ENCODE measurements at places on chromosomes 4 and X.

- DNase-seq, result no peak
Observed at GRCh38 chr4:52657618-52658501, 1.2 kb downstream of the USP46 start.

DNA sequence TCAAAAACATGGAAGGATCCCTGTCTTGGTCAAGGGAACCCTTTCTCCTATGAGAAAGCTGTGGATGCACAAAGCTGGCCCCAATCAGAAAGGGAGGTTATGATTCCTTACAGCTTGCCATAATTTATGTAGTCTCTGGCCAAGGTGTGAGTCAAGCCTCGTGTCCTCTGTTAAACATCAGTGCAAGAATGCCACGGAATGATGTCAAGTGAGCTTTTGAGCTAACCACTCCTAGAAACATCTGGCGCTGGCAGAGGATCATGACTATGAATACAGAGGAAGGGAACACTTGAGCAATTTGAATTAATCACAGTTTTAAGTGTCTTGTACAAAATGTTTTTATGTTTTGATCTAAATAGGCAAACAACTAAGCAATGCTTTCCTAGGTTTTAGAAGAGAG is 51.5 kb upstream of the RAP2C start:
- no peak for DNase-seq

- DNase-seq, result no peak
Observed at GRCh38 chr4:74632634-74633033, 161.7 kb downstream of the BTC start.

DNA sequence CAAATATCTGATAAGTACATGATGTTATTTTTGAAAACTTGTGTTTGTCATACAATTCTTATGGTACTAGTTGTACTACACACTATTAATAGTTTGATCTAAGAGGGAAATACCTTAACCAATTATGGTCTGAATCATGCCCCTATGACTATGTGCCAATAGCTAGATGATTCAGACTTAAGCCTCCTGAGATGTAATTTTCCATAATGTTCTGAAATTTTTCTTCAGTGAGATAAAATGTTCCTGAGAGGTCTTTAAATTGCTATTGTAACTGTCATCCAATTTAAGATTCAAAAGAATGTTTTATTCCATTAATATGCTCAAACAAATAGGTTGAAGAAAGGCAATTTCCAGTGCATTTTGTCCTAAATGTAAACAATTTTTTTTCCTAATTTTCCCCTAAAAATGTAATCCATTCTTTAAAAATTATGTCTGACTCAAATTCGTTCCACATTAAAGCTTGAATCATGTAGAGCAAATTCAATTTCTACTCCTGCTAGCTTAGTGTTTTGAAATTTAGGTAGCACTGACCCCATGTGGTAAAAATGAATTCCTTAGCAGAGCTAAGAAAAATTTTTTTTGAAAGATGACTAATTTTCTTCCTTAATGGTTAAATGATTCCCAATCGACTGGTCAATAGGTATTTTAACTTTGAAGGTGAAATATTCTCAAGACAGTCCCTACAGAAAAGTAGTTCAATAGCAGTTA is 49.1 kb downstream of the APOOL start:
- no peak for DNase-seq

DNA sequence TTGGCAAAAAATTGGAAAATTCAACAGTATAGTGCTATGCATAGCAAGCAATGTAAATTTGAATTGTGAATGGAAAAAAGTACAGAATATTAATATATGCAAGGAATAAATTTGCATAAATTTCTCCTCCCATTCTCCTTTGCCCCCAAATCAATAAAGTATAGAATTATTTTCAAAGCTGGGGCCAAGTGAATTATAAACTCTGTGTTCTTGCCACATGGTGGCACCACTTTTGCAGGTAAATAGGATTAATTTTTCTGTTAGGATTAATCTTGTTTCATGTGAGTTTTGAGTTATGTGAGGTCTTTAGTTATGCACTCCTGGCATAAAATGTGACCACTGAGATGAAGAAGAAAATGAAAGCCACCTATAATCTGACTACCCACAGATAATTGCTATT is 19.9 kb downstream of the COPS4 start:
- DNase-seq, result no peak

DNA sequence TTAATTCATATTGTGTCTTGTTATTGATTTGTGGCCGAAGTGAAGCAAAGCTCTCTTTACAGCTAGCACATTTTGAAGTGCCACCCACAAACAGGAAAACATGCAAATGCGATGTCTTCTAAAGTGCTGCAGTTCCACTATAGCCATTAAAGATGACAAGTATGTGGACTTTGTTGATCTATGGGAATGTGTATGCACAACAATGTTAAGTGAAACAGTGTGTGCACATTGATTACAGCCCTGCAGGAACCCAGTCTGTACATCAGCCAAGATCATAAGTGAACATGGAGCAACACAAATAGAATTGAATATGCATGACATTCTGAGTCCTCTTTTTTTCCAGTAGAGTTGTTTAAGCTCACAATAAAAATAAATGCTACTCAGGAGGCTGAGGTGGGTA is 43.0 kb downstream of the TFDP3 start:
- DNase-seq, result no peak

DNA sequence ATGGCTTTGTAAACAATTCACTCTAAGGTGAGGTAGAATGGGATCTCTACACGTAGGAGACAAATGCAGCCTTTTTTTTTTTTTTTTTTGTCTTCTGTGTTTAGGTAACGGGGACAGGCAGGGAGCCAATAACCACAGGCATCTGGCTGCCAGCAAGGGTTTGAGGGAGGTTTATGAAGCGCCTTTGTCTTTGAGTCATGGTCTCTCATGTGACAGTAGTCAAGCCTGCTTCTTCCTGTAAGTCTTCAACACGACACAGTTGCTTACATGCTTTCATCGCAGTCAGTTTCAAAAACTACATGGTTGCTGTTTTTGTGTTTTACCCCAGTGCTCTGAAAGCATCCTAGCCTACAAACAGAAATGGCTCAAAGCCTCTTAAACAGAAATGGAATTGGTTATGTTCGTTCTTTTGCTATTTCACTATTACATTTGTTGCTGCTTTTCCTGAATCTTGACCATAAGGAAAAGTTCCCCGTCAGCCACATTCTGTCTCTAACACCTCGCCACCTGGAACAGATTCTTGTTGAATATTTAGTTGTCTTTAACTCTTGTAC is 127.8 kb upstream of the METTL14 start:
- DNase-seq, result no peak

GRCh38 chr4:1194010-1194900 is 21.9 kb upstream of the SPON2 start:
- DNase-seq, result no peak

DNA sequence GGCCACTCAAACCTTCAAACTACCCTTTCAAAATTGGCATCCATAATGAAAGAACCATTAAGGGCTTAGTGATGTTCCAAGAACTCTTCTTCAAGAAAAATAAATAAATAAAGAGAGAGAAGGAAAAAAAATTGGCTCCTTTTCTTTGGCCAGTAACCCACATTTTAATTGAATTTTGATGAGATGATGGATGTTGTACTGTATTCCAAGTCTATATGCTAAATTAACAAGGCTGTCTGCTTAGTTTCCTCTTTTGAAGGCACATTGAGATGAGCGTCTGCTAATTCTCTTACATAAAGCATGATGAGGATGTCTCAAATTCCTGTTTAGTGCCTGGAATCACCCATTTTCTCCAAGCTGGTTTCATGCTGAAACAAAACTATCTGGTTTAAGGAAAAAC is 33.4 kb downstream of the PHOX2B start:
- DNase-seq, result no peak

- no peak for DNase-seq
Observed at GRCh38 chr4:139738846-139739613, 73.4 kb downstream of the MGST2 start.

DNA sequence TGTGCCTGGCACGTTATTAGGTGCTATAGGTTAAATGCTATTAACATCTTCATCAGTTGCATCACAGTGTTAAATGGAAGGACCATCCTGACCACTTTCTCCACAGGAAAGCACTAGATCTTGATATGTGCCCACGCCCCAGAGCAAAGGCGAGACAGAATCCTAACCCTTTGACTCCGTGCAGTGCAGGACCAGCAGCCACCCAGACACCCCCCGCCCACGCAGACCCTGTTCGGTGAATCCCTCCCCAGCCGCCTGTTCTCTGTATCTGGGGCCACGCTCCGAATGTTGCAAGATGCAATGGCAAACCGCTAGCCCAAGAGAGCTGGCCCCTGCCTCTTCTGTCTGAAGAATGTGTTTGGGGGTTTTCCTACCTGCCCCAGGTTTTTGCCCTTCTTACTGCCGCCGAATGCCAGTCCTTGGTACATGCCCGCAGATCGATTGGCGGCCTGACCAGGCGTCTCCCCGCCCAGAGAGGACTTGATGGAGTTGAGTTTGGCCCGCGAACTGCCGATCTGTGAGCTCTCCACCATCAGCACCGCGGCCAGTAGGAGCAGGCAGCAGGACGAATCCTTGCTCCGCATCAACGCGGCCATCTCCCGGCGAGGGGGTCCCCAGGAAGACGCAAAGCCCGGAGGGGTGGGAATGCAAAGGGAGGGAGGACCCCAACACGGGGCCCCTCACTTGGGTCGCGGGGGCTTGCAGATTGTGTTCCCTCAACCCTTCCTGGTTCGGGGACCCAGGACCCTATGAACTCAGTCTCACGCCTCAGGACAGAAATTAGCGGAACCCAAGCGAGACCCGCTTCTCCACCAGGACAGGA is 906 bp downstream of the DKK2 start:
- no peak for DNase-seq

DNA sequence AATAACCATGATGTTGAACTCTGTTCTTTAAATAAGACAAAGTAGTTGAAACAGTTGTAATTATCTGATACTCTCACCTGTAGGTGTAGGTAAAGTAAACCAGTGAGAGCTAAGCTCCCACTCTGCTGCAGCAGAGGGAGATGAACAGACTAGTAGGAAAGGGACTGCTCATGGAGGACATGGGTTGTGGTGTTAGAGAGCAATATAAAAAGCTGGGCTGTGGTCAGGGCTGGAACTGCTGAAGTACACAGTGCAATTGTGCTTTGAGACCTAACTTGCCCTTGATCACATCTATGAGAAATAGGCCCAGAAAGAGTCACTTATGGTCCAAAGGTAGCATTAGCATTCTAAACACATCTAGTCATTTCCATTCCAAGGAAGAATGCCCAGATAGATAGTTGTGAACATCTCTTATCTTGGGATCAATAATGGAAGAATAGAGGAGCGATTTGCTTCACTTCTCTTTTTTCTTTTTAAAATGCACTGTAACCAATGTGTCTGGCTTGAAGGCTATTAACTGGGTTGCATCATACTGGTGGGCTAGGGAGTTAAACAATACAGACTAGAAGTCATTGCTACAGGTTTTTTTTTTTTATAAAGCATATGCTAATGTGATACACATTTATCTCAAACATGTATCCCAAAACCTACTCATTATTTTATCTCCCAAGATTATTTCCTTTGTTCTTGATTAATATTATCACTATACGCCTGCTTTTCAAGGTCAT is 251.3 kb upstream of the CENPE start:
- no peak for DNase-seq

GRCh38 chr4:167966143-167966542 is 126.2 kb upstream of the ANXA10 start:
- DNase-seq, result no peak
